ENCODE measurements at places on chromosomes 3 and 15. TPM values are rescaled to one million over a fixed set of nuclear protein-coding genes. Genes with fewer than 3 reads are reported as not detected.

DNA sequence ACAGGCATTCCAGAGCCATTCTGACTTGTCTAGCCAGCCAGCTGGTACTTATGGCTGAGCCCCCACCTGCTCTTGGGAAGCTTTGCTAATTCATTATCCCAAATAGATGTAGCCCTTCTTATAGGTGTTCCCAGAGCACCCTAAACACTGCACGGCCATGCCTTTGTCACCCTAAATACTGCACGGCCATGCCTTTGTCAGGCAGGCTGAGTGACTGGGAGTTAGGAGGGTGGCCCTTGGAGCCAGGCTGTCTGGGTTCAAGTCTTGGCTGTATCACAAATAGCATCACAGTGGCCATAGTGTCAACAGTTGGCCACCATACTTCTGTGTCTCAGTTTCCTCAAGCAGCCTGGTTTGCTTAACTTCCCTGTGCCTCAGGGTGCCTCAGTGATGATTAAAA, 292.3 kb downstream of the ADAMTS17 start:
- no peak for DNase-seq

GRCh38 chr15:73869216-73869995, 4.0 kb upstream of the TBC1D21 start:
- DNase-seq: no peak

- no peak for DNase-seq
Observed at GRCh38 chr3:43345246-43345645, 58.9 kb downstream of the SNRK start.

The SLC24A5 gene
- not detected for total RNA-seq

The DUT gene
- total RNA-seq: 72.8 TPM

The ACTC1 gene
- 5.3 TPM for total RNA-seq

Measured in progenitor cell of endocrine pancreas (in vitro differentiated cells).